ENCODE measurements at places on chromosomes 2 and 18. TPM values are rescaled to one million over a fixed set of nuclear protein-coding genes. Genes with fewer than 3 reads are reported as not detected.
A peak's percentile ranks its signal among the peaks of the same experiment; 100 is the strongest.

- H3K27me3 ChIP-seq, result no peaks in the 10 kb centered on the region
- peak; percentile 85 for DNase-seq
- H3K4me3 ChIP-seq, result peak overlapping the region; percentile 46
- no peaks in the 10 kb centered on the region for H3K36me3 ChIP-seq
- peak overlapping the region; percentile 85 for H3K27ac ChIP-seq
Observed at GRCh38 chr2:187580462-187581124, 26.4 kb upstream of the TFPI start.

DNA sequence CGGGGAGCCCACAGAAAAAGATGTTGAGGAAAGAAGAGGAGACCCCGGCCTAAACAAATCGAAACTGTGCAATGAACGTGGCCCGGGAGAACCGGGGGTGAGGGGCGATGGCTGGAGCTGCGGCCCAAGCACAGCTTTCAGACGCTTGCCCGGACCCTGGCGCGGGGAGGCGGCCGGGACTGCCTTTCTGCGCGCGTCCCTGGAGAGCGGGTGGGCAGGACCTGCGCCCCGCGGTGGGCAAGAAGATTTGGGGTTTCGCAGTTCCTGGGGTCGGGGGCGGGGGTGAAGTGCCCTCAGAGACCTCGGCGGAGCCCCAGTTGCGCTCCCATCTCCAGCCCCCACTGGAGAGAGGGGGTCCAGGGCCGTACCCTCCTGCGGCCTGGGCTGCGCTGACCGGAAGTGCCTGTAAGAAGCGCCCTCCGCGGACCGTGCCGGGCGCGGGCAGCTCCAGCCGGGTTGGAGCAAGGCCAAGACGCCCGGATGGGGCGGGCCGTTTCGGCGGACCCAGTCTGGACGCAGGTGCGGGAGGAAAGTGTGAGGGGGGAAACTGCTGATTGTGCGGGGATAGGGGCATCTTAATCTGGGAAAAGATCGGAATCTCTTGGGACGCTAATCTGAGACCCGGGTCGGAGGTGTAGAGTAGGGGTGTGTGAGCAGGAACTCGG lies 11.6 kb downstream of the EN1 start:
- H3K4me3 ChIP-seq, result peak overlapping the region; percentile 21
- H3K36me3 ChIP-seq, result no peaks in the 10 kb centered on the region
- H3K27me3 ChIP-seq, result peaks cover 90% of the 10 kb centered on the region
- no peaks in the 10 kb centered on the region for H3K4me1 ChIP-seq
- DNase-seq, result no peak

DNA sequence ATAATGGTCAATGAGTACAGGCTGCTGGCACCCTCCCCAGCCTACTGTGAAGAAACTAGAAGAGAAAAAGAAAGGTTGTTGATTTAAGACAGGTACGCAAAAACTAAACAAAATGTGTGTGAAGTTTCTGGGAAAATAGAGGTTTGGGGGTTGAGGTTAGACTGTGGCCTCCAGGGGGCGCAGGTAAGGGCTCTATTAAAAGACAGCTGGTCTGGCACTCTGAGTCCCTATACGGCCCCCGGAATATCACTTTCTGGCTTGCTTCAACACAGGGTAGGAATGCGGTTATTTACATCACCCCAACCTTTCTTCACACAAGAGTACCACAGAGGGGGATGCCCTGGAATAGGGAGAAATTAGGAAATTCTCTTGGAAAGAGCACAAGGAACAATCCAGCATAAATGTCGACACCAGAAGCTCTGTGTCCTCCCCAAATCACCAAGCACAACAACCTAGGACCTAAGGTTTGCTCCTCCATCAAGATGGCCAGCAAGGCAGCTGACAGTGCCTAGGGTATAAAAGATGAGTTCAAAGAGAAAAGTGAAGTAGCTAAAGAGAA lies 480.8 kb upstream of the KLHL29 start:
- H3K4me3 ChIP-seq, result no peak overlapping the region
- no peaks in the 10 kb centered on the region for H3K27me3 ChIP-seq
- no peak overlapping the region for H3K27ac ChIP-seq
- H3K4me1 ChIP-seq, result no peaks in the 10 kb centered on the region
- no peaks in the 10 kb centered on the region for H3K36me3 ChIP-seq
- DNase-seq, result no peak

DNA sequence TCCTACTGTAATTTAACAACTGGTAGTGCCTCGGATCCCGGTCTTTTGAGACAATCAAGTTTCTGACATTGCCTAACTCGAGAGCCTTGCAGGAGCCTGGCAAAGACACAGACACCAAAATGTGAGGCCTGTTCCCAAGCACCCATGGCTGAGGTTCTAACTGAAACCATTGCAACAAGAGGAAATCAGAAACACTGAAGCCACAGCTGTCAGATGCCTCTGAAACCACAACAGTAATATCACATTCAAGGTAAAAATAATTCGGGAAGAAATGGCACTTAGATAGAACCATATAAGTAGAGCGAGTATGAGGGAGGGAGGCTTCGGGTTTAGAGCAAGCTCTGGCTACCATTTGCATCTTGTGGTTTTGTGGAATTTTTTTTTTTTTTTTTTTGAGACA lies 285.9 kb downstream of the FBXO15 start:
- no peaks in the 10 kb centered on the region for H3K27me3 ChIP-seq
- no peak overlapping the region for H3K4me3 ChIP-seq
- H3K4me1 ChIP-seq, result no peaks in the 10 kb centered on the region
- no peak for DNase-seq
- H3K27ac ChIP-seq, result no peak overlapping the region

GRCh38 chr2:68987021-68987503 lies 12.6 kb downstream of the GKN1 start:
- H3K4me3 ChIP-seq, result no peak overlapping the region
- no peaks in the 10 kb centered on the region for H3K4me1 ChIP-seq
- no peaks in the 10 kb centered on the region for H3K27me3 ChIP-seq
- no peak for DNase-seq
- no peak overlapping the region for H3K27ac ChIP-seq
- H3K36me3 ChIP-seq, result no peaks in the 10 kb centered on the region

The FOXD4L1 gene
- not detected for total RNA-seq

The CD28 gene
- total RNA-seq, result not detected

DNA sequence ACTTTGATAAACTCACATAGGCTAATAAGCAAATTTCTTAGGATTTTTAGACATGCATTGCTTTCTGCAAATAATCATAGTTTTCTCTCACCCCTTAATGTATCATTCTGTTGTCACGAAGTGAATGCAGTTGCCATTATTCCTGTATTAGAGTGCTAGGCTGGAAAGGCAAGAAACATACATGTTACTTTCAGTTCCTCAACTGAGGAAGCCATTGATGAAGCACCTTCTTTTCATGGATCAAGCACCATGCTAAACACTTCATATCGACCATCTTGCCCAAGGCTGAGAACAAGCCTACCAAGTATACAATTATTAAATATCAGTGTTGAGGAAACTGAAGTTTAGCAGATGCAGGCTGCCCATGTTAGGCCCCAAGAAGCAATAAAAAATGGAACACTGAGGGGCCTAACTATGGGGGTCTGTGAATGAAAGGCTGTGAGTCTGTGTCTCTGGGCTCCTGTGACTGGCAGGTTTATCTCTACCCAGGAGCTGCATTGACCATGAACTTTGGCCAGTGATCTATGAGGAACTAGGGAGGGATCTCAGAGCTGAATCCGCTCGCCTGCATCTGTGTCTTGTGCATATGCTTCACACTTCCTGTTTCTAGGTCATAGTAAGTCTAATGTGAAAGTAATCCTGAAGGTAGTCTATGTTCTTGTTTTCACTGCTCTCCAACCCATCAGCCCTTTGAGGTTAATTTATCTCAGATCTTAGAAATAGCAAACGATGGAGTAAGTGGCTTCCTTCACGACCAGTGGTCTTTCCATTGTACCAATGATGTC lies 16.0 kb upstream of the TSPYL6 start:
- H3K4me3 ChIP-seq, result no peak overlapping the region
- no peaks in the 10 kb centered on the region for H3K4me1 ChIP-seq
- no peaks in the 10 kb centered on the region for H3K27me3 ChIP-seq
- H3K27ac ChIP-seq, result no peak overlapping the region
- no peaks in the 10 kb centered on the region for H3K36me3 ChIP-seq
- no peak for DNase-seq

DNA sequence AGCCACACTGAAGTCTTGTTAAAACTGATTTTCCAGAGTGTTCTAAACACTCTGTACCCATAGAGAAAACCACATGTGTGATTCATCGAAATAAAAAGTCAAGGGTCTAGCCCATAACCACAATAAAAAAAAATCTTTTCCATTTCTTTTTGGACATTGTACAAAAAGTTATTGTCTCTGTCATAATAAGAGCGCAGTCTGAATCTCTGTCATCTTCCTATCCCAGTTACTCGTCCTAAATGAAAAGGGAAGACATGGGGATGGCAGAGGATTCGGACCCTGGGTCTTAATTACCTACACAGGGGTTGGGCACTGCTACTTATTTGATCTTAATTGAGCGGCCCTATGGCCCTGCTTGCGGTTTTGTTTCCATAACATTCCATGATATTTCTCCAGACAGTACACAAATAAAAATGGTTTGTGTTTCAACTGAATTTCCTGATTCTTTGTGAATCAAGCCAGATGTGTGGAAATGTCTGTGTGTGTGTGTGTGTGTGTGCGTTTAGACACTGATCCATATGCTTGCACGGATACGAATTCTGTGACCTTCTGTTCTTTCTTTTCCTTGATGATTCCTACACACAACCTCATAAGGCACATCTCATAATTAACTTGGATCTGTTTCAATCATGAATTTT lies 133.4 kb upstream of the SPATS2L start:
- H3K27me3 ChIP-seq, result no peaks in the 10 kb centered on the region
- H3K27ac ChIP-seq, result no peak overlapping the region
- H3K36me3 ChIP-seq, result no peaks in the 10 kb centered on the region

GRCh38 chr18:37986665-37987064 lies 421.1 kb upstream of the CELF4 start:
- no peak overlapping the region for H3K4me3 ChIP-seq
- H3K4me1 ChIP-seq, result no peaks in the 10 kb centered on the region
- H3K27ac ChIP-seq, result no peak overlapping the region
- no peaks in the 10 kb centered on the region for H3K27me3 ChIP-seq
- no peak for DNase-seq

- no peaks in the 10 kb centered on the region for H3K36me3 ChIP-seq
- H3K27me3 ChIP-seq, result no peaks in the 10 kb centered on the region
- DNase-seq, result no peak
- H3K27ac ChIP-seq, result no peak overlapping the region
Observed at GRCh38 chr2:156779416-156780120, 343.4 kb downstream of the GPD2 start.

DNA sequence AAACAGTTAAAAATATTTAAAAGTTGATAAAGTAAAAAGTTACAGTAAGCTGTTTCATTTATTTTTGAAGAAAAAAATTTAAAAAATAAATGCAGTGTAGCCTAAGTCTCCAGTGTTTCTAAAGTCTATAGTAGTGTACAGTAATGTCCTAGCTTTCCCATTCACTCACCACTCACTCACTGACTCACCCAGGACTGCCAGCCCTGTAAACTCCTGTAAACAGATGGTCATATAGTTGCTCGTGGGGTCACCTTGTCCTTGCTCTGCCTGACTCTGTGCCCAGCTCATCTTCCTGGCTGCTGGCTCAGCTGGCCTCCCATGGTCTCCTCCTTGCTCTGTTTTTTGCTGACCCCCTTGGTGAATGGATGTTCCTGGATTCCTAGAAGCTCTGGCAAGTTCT lies 180.3 kb downstream of the VAPA start:
- peak overlapping the region; percentile 2 for H3K27ac ChIP-seq
- peak; percentile 72 for DNase-seq
- H3K27me3 ChIP-seq, result peaks cover 2% of the 10 kb centered on the region
- no peaks in the 10 kb centered on the region for H3K36me3 ChIP-seq

GRCh38 chr2:26627350-26628105 lies 13.6 kb downstream of the CIB4 start:
- no peak overlapping the region for H3K27ac ChIP-seq
- no peak overlapping the region for H3K4me3 ChIP-seq
- H3K36me3 ChIP-seq, result no peaks in the 10 kb centered on the region
- peaks cover 5% of the 10 kb centered on the region for H3K4me1 ChIP-seq
- no peak for DNase-seq
- H3K27me3 ChIP-seq, result peaks cover 20% of the 10 kb centered on the region

GRCh38 chr2:6506859-6507258 lies 358.8 kb downstream of the CMPK2 start:
- H3K4me3 ChIP-seq, result no peak overlapping the region
- H3K36me3 ChIP-seq, result no peaks in the 10 kb centered on the region
- no peak for DNase-seq
- H3K27ac ChIP-seq, result no peak overlapping the region
- no peaks in the 10 kb centered on the region for H3K4me1 ChIP-seq
- H3K27me3 ChIP-seq, result peaks cover 7% of the 10 kb centered on the region

- H3K36me3 ChIP-seq, result no peaks in the 10 kb centered on the region
- H3K27ac ChIP-seq, result no peak overlapping the region
- no peak overlapping the region for H3K4me3 ChIP-seq
- 0 out of 2 replicates have a peak, but pooled peaks cover 1% of the 10 kb centered on the region for H3K27me3 ChIP-seq
- H3K4me1 ChIP-seq, result no peaks in the 10 kb centered on the region
- no peak for DNase-seq
Observed at GRCh38 chr2:208148803-208149202, 2.8 kb upstream of the CRYGB start.

The ALPI gene
- total RNA-seq, result not detected

DNA sequence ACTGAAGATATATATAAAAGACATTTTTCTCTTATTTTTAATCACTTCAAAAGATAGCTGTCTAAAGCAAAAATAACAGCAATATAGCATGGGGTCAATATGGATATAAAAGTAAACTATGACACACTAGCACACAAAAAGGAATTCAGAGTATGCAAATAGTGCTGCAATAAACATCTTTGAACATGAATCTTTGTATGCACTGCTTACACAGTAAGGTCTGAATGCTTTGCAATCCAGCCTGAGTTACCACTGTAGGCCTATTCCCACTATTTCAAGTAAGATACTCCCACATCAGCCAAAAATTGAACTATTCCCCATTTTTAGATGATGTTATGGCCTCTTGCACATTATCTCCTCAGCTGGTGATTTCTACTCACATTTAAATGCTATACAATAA lies 27.4 kb upstream of the ERCC3 start:
- peaks cover 20% of the 10 kb centered on the region for H3K36me3 ChIP-seq
- H3K27ac ChIP-seq, result peak overlapping the region; percentile 61
- DNase-seq, result peak; percentile 73

The CROCC2 gene
- not detected for total RNA-seq

DNA sequence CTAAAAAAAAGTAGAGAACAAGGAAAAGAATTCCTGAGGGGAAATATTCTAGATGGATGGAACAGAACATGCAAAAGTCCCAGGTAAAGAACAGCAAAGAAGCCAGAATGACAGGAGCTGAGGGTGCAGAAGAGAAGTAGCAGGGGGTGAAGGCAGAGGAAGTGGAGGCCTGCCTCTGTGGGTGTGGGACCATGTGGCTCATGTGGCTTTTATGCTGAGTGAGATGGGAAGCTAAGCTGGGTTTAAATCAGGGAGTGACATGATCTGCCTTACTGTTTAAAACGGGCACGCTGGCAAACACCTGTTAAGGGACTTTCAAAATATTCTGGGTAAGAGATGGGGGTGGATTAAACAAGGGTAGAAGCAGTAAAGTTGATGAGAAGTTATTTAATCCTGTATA lies 40.0 kb downstream of the GKN2 start:
- no peak overlapping the region for H3K4me3 ChIP-seq
- no peaks in the 10 kb centered on the region for H3K36me3 ChIP-seq
- H3K27me3 ChIP-seq, result no peaks in the 10 kb centered on the region
- no peak for DNase-seq
- H3K4me1 ChIP-seq, result peaks cover 8% of the 10 kb centered on the region
